Omental fat pad (tissue), 4 donors: ENCODE measurements at places on chromosomes 3 and 15.

DNA sequence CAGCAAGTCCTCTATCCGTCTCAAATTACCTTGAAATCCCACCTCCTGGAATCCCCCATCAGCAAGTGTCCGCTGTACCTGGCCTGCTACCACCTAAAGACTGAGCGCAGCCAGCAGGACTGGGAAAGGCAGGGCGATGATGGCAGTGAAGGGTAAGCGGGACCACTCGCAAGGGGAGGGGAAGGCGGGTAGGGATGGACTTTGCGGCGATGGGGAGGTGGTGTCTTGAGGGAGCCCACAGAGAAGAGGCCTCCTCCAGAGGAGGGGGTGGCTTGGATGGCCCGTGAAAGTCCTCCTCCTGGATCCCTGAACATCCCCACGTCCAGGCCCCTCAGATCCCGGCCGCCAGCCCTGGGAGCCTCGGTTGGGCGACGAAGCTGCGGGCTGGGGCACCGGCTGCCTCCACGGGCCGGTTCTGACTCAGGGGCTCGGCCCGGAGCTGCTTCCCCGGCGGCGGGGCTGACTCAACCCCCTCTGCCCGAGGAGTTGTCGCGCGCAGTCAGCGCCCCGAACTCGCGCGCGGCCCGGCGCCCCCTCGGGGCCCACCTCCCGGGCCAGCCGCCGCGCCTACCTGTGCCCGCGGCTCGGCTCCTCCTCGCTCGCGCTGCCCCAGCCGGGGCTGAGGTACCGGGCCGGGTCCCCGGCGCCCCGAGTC, 512 bp downstream of the LARP6 start:
- DNase-seq, result no peak

- no peak for DNase-seq
Observed at GRCh38 chr15:92520914-92521623, 127.4 kb downstream of the ST8SIA2 start.

DNA sequence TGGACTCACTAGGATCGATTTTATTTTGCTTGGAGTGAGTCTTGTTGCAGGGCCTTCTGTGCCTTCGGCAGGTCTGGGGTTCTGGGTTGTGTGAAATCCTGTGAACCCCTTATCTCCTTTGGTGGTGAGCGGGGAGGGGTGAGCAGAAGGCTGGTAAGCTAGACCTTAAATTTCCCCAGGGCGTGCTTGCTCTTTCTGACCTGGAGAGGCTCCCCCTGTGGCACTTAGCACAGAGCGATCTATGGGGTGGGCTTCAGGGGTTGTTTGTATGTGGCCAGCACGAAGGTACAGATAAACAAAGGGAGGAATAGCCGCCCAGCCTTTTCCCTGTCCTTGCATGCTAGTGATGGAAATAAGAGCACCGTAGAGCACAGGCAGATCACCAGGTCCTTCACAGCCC, 11.8 kb downstream of the CACNA2D3 start:
- no peak for DNase-seq

GRCh38 chr15:53046153-53046790, 256.1 kb upstream of the ONECUT1 start:
- DNase-seq, result no peak

- DNase-seq, result no peak
Observed at GRCh38 chr15:79166311-79166955, 75.9 kb upstream of the RASGRF1 start.

GRCh38 chr3:123350971-123351370, 97.9 kb downstream of the ADCY5 start:
- DNase-seq, result no peak

DNA sequence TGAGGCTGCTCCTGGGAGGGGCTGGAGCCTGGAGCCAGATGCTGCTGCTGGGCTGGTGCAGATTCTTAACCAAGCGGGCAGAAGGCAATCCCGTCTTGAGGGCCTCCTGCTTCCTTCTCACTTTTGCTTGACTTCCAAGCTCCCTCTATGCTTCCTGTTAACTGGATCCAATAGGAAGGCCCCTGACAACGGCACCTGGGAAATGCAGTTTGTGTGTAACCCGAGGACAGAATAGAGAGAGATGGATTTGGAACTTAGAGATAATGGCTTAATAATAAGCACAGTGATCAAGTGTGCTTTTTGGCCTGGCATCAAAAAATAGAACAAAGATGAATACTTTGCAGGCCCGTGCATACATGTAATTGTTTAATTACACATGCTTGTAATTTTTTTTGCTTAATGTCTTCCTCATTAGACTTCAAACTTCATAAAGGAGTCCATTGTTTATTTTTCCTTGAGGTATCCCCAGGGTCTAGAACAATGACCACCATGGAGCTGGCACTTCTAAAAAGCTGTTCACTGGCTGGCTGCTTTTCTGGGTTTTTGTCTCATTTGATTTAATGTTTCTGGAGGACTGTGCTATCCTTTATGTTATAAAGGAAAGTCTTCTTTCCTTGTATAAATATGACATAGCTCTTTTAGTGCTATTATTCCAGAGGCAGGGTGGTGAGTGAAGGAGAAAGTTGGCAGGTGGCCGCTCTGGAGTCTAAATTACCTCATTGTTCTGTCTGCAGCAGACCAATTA, 63.3 kb upstream of the MITF start:
- DNase-seq, result no peak

- no peak for DNase-seq
Observed at GRCh38 chr15:48898446-48898845, 20.5 kb downstream of the EID1 start.

GRCh38 chr15:50764461-50765194, 878 bp downstream of the SPPL2A start:
- no peak for DNase-seq
